ENCODE measurements at places on chromosomes 5 and 9.

GRCh38 chr9:91359083-91359482 is 2.6 kb downstream of the AUH start:
- no peak for DNase-seq

- DNase-seq: peak; percentile 27
These were observed 249.7 kb upstream of the MAP3K1 start for GRCh38 chr5:56565644-56566043.

- DNase-seq: peak; percentile 92
These were observed 63.4 kb upstream of the ABCA1 start for GRCh38 chr9:104991144-104991953.

- DNase-seq: no peak
These were observed 190.2 kb downstream of the ASTN2 start for GRCh38 chr9:117224695-117225094.

DNA sequence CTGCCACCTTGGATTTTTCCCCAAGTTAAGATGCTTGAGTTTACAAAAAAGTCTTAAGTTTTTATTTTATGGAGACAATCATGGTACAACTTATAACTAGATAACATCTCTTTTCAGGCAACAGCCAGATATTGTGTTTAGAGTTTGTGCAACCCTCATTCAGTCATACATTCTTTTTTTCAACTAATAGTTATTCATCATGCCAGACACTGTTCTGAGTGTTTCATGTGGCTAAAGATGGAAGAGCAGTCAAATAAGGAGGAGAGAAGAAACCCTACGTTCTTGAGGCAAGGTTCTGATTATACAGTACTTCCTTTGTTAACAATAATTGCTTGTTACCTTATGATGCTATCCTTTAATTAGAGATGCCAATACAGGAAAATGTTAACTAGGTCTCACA is 42.1 kb upstream of the ZNF462 start:
- DNase-seq: no peak

- peak; percentile 90 for DNase-seq
These were observed 2.0 kb downstream of the IER5L start for GRCh38 chr9:129175825-129176633.

- no peak for DNase-seq
These were observed 15.5 kb downstream of the IGIP start for GRCh38 chr5:140141241-140141640.

- peak; percentile 74 for DNase-seq
These were observed 222.8 kb upstream of the KLF4 start for GRCh38 chr9:107712390-107712789.

DNA sequence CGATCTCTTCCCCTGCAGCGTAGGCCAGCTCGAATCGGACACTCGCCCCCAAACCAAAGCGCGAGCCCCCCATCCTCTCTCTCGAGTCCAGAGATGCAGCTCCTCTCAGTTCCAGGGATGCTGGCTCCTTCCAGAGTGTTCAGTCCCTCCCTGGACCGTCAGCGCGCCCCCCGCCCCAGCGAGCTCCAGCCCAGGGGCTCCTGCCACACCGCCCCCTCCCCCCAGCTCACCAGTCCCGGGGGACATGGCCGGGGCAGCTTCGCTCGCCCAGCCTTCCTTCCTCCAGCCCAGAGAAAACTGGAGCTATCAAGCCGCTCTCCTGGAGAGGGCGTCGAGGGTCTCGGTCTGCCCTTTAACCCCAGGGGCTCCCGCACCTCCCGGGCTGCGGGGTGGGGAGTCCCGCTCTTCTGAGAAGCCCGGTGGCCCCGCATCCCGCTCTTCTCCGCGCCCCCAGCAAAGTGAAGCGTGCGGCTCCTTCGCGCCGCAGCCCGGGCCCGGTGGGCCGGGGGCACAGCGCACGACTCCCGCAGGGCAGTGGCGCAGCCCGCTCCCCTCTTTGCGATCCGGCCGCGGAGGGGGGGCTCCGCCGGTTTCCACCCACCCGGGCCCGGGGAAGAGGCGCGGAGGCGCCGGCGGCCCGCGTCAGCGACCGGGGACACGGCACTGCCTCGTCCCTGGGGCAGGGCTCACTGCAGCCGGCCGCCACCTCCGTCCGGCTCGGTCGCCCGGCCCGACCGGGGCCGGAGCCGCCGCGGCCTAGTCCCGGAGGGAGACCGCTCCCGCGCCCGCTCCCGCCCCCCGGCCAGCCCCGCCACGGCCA is 587 bp downstream of the MIER3 start:
- DNase-seq: no peak

DNA sequence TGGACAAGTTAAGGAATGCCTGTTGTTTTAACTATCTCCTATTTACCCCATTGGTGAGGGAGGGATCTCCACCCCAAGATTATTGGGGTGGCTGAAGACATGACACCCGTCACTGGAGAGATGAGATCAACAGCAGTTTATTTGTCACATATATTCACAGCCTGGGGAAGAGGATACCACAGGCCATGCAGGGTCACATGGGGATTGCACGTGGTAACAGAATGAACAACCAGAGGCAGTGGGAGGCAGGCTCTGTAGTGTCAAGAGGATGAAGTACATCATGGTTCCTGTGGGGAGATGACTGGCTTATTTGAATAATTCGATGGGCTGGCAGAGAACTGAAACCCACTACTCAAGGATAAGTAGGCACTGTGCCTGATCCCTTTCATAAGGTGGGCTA is 18.6 kb upstream of the SHISAL2B start:
- no peak for DNase-seq

DNA sequence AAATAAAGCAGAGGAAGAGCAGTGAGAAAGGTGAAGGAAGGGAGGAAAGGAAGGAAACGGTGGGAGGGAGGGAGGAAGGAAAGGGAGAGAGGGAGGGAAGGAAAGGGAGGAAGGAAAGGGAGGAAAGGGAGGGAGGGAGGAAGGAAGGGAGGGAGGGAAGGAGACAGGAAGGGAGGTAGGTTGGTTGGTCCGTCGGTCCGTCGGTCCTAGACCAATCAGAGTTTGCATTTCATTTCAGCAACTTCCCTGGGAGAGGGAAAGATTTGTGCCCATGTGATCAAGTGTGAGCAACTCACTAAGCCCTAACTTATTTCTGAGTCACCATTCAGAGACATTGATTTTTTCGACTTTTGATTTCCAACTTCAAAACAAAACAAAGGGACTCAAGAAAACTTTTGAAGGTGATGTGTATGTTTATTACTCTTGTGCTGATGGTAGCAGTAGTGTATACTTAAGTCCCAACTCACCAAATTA is 18.8 kb downstream of the NANS start:
- DNase-seq: no peak

GRCh38 chr9:38339496-38339895 is 53.0 kb upstream of the ALDH1B1 start:
- no peak for DNase-seq

DNA sequence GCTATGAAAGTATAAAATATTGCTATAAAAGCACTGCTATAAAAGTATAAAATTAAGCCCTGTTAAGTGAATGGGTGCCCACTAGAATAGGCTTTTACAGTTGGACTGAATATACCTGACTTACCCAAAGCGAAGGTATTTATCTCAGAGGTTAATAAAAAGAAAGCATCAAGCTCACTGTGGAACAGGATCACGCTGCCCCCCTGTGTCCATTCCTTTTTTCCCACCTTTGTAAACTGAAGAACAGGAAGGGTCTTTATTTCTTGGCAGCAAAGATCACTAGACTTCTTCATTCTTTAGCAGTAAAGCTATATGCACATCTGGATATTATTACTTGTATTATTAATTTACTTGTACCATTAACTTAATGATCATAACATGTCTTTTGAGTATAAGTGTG is 22.1 kb upstream of the PLPP6 start:
- DNase-seq: no peak

GRCh38 chr5:130136300-130136699 is 232.0 kb downstream of the CHSY3 start:
- no peak for DNase-seq

Data from HL-60 (cell line).